ENCODE measurements at places on chromosomes 16 and 17. TPM values are rescaled to one million over a fixed set of nuclear protein-coding genes. Genes with fewer than 3 reads are reported as not detected.

Gene CCL1
- total RNA-seq = not detected

Gene GP1BA
- not detected for total RNA-seq

Gene CPSF4L
- total RNA-seq = not detected

Gene ITGAD
- total RNA-seq = not detected

Gene CDH13
- 76.5 TPM for total RNA-seq

Gene C16orf74
- 1.8 TPM for total RNA-seq

Gene TERB1
- total RNA-seq = 0.10 TPM

Gene PRPF8
- total RNA-seq = 151 TPM

Gene PABPN1L
- total RNA-seq = not detected

Gene SCGB1C2
- total RNA-seq = not detected

DNA sequence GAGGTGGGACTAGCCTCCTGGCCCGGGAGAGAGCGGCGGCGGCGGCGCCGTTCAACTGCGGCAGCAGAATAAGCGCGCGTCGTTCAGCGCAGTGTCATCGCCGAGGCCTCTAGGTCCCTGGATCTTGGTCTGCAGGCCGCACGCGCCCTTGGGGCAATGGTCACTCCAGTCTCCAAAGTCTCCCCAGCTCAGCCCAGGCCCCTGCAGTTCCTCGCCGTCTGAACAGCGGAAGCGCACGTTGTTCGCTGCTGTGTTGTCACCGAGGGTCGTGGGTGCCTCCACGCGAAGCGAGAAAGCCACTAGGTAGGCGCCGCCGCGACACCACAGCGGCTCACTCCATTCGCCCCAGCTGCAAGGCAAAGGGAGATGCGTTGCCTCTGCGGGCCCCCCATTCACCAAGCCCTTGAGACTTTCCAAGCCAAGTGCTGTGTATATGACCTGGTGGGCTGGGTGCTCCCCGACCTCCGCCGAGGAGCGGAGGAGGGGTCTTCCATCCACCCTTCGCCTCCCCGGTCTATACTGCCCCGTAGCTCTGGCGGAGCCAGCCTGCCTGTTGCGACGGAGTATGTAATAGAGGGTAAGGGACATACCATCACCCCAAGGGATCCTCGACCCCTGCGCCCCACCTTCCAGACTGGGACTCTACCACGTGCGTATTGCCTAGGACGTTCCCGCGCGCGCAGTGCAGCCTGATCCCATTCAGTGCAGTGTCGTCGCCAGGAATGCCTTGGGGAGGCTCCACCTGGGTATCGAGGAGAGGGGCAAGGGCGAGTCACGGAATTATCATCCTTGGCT, 656 bp downstream of the VMO1 start:
- no peak for DNase-seq

- peak; percentile 91 for DNase-seq
These were observed 5.4 kb downstream of the ATPAF2 start for GRCh38 chr17:18033442-18034099.

DNA sequence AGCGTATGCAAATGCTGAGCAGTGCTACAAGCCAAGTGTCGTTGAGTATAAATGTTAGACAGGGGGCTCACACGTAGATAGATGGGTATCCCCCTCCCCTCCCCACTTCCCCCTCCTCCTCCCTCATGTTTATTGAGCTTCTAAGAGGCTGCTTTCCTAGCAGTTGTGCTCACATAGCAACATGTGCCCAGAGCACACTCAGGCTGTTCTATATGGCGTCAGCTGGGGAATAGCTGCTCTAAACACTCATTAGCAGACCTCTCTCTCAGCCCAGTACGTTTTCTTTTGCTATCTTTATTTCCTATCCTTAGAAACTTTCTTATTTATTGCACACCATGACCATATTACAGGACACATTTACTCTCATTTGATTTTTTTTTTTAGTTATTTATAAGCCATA, 1.8 kb downstream of the KCNJ2 start:
- no peak for DNase-seq

DNA sequence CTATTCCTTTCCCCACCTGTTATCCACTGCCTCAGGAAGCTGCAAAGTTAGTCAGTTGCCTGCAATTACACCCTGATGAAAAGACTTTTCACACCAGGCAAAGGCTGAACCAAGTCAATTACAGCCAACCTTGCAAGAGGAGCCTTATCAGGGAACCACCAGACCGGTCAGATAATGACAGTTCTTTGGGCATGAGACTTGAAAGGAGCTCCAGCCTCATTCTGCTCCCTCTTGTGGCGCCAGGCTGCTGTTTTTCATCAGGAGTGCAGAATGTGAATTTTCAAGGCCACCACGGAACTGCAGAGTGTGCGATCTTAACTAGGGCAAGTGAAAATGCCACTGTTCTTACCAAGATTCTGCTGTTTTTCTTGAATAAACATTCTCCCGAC, 22.5 kb downstream of the DNAI2 start:
- peak; percentile 62 for DNase-seq

DNA sequence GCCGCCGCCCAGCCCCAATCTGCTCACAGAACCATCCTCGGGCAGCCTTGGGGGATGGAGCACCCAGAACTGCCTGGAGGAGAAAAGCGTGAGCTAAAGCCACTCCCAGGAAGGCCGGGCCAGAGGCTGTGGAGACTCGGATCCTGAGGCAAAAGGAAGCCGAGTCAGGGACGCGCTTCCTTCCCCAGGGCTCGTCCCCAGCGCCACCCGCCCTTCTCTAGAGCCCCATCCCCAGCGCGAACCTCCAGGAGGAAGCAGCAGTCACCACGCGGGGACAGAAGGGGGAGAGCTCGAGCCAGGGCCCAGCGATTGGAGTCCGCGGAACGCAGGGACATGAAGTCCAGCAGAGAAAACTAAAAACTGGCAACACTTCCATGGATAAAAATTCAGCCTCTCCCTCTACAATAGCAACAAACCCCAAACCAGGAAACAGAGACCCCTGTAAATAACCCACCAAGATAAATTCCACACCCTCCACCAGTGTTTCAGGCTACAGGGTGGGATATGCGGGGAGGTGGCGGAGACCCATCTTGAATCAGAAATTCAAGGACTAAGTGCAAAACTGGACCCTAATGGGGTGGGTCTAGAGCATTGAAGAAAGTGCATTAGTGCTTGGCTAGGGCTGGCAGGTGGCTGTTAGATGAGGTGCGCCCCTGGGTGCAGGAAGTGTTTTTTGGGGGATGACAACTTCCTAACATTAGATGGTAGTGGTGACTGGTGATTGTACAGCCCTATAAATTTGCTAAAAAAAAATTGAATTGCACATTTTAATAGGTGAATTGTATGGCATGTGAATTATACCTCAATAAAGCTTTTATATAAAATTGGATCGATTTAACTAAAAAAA, 116.1 kb upstream of the METRNL start:
- DNase-seq = peak; percentile 84

DNA sequence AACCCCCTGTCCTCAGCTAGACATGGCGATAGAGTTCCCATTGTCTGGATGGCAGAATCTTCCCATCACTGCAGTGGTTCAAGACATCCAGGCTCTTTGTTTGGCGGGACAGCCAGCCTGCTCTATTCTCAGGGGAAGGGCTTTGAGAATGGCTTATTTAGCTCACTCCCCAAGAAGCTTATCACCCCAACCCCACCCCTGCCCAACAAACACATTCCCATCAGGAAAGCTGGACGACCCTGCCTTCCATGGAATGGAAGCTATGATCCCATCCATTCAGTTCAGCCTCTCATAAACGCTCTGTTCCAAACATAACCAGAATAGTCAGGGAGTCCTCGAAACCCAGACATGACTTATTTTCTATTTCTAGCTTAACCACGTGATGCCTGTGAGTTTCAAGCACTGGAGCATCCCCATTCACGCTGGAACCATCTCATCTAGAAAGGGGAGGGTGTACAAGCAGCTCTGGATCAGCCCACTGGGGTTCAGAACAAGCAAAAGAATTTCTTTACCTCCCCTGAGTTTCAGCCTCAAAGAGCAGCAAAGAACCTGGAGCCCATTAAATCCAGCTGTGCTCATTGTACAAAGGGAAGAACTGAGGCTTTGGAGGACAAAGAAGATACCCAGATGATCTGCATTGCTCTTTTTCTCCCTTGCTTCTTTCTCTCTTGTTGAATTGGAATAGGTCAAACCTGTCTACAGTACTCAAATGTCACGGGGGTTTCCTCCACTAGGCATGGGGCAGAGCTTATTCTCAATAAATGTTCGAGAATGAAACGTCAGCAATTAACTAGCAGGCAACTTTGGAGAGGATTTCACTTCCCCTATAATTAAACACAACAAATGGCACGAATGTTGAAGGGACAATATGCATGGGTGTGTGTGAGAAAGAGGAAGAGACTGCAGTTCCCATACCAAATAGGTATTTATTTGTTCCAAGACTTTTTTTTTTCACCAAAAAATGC, 93.1 kb downstream of the XYLT1 start:
- DNase-seq = no peak

DNA sequence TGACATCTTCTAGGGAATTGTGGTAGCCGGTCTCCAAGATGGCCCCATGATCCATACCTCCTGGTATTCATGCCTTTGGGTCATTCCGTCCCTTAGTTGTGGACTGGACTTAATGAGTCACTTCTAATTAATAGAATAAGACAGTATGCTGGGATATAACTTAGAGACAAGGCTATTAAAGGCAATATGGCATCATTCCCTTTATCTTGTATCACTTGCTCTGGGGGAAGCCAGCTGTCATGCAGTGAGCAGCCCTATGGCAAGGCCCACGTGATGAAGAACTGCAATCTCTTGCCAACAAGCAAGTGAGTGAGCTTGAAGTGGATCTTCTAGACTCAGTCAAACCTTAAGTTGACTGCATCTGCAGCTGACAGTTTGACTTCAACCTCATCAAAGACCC, 97.8 kb upstream of the MED13 start:
- DNase-seq = no peak

DNA sequence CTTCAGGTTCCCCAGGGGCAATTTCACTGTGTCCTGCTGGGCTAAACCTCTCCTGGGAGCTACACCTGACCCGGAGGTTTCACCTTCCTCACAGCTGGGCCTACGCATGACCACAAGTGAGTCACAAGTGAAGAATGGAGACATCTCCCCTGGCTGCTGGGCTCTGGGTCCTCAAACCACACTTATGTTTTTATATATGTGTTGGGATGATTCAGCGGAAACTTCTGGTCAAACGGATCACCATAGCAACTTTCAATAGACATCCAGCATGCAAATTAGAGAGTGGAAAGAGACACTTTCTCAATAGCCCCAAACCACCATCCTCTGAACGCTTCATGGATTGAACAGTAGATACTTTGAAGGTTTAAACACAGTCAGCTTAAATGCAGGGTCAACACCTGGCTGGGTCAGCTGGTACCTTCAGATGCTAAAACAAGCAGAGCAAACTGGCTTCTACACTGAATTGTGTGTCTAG, 28.0 kb upstream of the MAF start:
- DNase-seq = no peak

GRCh38 chr16:85611194-85611443, 2.0 kb upstream of the GSE1 start:
- no peak for DNase-seq

DNA sequence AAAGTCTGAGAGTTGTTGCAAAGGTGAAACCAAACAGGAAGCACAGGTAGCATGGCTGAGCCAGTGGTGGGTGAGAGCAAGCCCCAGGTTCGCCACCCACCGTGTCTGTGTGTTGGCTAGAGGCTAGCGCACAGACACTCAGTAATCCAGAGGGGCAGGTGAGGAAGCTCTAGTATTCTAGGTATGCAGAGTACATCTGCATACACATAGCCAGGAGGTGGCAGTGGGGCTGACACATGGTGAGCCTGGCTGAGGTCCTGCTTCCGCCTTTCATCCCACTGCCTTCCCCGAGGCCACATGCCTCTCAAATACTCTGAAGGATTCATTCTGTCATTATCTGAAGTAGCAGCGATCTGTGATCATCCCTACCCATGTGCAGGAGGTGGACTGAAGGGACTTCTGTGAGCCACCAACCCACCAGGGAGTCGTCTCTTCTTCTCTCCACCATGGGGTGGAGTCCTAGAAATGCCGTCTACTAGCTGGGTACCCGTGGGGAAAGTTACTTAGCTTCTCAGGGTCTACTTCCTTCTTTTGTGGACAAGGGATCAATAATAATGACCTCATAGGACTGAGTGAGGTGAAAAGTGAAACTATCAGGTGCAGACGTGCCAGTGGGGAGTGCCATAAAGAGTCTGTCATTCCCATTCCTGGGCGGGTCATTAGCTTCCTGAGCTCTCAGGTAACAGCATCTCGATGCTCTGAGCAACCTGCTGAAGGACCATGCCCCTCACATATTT, 36.0 kb upstream of the ICAM2 start:
- DNase-seq = no peak

DNA sequence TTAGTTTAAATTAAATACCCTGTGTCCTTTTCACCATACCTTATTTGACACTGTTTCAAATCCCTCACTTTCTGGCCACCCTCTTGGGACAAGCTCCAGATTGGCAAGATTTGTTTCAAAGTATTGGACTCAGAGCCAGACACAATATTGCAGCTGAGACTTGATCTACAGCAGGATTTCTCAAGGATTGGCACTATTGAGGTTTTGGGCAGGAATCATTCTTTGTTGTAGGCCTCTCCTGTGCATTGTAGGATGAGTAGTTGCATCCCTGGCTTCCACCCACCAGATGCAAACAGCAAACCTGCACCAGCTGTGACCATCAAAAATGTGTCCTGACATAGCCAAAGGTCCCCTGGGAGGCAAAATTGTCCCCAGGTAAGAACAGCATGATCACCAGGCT, 181.2 kb downstream of the CHD9NB start:
- no peak for DNase-seq

GRCh38 chr17:63356337-63356757, 89.8 kb downstream of the CYB561 start:
- DNase-seq = no peak

DNA sequence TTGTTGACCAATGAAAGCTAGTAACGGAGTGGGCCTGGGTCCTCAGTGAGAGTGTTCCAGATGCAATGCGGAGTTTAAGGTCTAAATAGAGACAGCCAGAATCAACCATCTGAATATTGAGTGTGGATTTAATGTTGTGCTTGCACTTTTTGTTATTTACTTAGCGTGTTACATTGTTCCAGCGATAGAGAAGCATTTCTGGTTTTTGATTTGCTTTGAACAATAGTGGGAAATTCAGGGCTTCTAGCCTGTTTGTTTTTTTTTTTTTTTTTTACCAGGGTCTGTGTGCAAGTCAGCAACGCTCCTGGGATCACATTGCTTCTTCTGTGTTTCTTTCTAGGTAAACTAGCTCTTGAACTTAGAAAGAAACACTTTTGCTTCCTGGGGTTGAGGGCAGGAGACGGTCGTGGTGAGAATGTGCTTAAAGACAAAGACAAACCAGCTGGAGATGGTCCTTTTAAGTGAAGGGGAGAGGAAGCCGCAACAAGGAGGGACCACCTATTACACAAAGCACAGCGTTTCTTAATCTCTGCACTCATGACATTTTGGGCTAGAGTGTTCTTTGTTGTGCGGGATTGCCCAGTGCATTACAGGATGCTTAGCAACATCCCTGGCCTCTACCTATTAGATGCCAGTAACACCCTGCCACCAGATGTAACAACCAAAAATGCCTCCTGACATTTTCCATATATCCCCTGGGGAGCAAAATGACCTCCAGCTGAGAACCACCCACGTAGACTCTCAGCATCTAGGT, 119.2 kb downstream of the MAP2K6 start:
- no peak for DNase-seq

DNA sequence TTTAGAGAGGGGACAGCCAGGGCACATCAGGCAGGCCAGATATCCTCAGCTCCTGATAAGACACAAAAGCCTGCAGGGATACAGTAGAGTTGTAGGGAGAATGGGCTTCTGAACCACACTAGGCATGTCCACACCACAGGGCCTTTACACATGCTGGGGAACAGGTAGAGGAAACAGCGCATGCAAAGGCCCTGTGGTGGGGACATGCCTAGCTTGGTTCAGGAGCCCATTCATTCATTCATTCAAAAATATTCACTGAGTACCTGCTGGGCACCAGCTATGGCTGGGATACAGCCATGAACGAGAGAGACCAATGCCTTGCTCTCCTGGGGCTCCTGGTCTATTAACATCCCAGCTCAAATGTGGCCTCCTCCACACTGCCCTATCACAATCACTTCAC, 4.4 kb downstream of the CPNE2 start:
- no peak for DNase-seq

All from spinal cord (tissue), 10 donors.